ENCODE measurements at places on chromosomes 16 and 17. TPM values are rescaled to one million over a fixed set of nuclear protein-coding genes. Genes with fewer than 3 reads are reported as not detected.

- no peak for DNase-seq
These were observed 2.9 kb downstream of the SPATA32 start for GRCh38 chr17:45258981-45259380.

- no peak for DNase-seq
These were observed 103.9 kb downstream of the MSI2 start for GRCh38 chr17:57360266-57360665.

DNA sequence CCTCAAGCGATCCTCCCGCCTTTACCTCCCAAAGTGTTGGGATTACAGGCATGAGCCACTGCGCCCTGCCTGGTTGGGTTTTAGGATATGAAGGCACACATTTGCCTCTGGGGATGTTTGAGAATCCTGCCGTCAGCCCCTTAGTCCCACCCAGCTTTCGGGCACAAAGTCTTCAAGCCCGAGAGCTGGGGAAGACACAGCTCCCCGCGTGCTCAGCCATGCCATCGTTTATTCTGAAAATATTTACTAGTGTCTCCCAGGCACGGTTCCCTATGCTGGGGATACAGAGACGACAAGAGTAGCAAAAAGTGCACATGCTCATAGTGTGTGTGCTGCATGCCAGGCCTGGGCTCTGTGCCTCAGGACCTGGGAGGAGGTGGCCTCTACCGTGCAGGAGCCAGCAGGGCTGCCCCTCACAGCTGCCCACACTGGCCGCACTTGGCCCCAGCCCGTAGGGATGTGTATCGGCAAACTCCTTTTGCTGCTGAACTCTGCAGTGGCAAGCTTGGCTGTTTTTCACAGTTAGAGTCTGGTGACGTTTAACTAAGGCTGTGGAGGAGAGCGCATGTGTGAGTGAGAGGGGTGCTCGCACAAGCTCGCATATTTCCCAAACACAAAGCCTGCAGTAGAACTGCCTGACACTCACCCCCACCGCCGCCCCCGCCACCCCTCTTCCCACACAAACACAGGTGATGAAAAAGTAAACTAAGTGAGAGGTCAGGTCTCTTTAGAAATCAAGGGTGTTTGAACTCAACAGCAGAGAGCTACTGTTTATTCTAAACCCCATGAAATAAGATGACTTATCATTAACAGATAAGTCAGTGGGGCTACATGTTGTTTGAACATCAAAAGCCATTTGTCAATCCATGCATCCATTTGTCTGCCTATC is 266.4 kb downstream of the MRTFB start:
- DNase-seq, result no peak

DNA sequence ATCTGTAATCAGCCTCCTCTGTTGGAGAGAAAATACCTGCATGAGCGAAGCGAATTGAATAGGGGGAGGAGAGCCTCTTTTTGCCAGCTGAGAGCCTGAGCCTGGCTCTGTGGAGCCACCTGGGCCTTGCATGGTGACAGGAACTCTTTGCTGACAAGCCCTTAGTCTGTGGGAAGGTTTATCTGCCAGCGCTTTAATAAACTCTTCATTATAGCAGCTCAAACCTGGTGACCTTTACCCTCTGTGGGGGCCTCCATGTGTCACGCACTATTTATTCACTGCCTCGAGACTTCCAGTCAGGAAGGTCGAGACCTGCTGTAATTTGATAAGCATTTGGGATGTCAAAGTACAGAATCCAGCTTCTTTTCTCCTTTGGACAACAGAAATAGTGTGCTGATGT is 282.6 kb downstream of the CBLN1 start:
- DNase-seq, result no peak

GRCh38 chr17:13729466-13730134 is 127.9 kb upstream of the HS3ST3A1 start:
- no peak for DNase-seq

DNA sequence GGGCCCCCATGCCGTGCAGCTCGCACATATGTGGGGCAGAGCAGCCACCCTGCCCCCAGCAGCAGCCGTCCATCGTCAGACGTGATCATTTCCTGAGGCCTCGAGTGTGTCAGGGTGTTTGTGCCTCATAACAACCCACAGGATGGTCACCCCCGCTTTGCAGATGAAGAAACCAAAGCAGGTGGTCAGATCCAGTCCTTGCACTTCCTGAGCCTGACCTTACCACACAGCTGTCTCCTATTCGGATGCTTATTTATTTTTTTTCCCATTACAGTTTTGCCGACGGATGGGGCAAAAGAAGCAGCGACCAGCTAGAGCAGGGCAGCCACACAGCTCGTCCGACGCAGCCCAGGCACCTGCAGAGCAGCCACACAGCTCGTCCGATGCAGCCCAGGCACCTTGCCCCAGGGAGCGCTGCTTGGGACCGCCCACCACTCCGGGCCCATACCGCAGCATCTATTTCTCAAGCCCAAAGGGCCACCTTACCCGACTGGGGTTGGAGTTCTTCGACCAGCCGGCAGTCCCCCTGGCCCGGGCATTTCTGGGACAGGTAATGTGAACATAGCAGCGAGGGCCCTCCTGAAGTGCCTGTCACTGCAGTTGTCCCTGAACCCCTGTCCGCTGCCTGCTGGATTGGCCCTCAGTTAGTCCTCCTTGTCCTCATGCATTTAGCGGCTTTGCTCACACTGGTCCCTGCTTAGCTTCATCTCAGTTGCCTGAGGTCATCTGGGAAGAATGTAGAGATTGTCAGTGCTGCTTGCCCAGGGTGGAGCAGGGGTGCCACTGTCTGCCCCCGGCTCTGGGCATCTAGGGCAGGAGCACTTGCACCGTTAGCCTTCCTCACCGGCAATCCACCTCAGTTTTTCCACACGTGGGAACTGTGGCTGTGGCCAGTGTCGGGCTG is 1.4 kb downstream of the MPG start:
- DNase-seq, result no peak

- DNase-seq, result no peak
These were observed 1.3 kb downstream of the ATP5MC1 start for GRCh38 chr17:48893646-48894508.

GRCh38 chr16:78836802-78837491 is 737.5 kb downstream of the WWOX start:
- no peak for DNase-seq

DNA sequence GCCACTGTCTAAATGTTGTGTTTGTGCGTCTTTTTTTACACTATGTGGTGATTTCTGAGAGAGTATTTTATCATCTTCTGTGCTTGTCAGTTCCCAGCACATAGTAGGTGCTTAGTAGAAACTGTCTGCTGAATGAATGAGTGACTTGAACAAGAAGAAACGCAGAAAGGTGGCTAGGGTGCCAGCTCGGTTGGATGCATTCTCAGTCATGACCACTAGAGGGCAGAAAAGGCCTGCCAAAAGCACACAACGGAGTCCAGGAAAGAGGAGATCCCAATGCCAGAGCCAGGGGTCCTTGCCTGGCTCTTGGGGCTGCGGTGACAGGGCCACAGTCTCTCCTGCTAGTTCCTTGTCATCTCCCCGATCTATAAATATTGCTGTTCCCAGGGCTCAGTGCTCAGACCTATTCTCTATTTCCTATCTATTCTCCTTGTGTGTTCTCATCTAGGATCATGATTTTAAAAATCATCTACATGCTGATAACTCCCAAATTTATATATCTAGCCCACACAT is 57.3 kb upstream of the CCL1 start:
- peak; percentile 34 for DNase-seq

DNA sequence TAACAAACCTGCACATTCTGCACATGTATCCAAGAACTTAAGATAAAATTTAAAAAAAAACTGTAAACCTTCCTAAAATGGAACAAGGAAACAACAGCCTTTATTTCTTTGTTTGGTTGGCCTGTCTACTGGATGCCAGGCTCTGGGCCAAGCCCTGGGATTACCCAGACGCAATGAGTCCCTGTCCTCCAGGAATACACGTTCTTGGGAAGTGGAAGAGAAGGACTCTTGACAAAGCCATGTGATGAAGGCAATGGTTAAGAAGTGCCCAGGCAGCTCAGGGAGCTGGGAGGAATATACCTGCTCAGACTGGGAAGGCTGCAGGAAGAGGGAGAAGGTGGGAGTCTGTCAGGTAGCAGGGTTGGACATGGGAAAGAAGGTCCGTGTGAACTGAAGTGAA is 115.4 kb downstream of the AXIN2 start:
- no peak for DNase-seq

DNA sequence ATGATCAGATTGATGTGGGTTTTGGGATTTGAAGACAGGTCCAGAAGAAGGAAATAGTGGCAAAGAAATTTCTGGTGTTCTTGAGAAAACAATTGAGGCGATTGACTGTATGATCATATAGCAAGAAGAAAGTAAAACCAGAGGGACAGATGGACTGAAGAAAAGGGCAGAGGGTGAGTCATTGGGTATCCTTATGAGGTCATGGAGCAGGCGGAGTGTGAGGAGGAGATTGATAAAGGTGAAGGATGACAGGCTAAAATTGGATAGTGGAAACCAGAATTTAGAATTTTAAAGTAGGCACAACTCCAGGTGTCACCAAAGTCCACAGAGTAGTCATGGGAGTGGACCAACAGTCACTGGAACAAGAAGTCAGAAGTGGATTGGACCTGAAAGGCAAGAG is 1.4 kb upstream of the KRT28 start:
- DNase-seq, result no peak

- DNase-seq, result no peak
These were observed 93.1 kb downstream of the PITPNC1 start for GRCh38 chr17:67470163-67470562.

- DNase-seq, result no peak
These were observed 121.8 kb downstream of the CYLD start for GRCh38 chr16:50863644-50864144.

- no peak for DNase-seq
These were observed 2.0 kb upstream of the RAP1GAP2 start for GRCh38 chr17:2794111-2794803.

DNA sequence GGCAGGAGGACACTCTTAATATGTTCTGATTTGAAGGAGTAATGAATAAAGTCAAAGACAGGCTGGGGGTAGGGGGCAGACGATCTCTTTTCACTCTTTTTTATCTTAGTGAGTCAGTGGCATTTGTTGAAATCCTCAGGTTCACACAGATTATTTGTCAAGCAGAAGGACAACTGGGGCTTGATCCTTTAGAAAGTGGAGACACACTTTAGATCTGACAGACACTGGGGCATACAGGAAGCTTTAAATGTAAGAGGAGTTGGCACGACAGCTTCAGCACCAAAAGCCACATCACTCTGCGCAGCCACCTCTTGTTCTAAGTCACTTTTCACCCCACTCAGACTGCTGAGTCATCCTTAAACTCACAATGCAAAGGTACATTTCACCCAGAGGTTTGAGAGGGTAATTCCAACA is 121.5 kb downstream of the STXBP4 start:
- no peak for DNase-seq

DNA sequence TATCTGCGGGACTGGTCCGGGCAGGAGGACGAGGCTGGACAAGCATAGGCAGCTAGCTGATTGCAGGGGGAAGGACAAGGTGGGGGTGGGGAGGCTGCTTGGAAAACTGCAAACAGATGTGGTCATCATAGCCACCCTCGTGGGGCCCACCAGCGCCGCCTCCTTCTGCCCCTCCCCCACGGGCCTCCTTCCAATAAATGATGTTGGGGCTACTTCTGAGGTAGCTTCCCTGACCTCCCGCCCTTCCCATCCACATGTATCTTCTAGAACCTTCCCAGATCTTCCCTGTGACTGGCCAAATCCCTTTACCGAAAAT is 12.3 kb upstream of the CDC42EP4 start:
- no peak for DNase-seq

- no peak for DNase-seq
These were observed 31.0 kb downstream of the NGFR start for GRCh38 chr17:49525831-49526741.

- DNase-seq, result no peak
These were observed 48.2 kb downstream of the IGF2BP1 start for GRCh38 chr17:49045376-49045775.

GRCh38 chr16:62363501-62363900 is 327.3 kb upstream of the CDH8 start:
- DNase-seq, result no peak

GRCh38 chr16:57667526-57668262 is 412 bp upstream of the ADGRG3 start:
- no peak for DNase-seq

- DNase-seq, result no peak
These were observed 122.6 kb downstream of the USP22 start for GRCh38 chr17:20920095-20920814.

- DNase-seq, result no peak
These were observed 108.3 kb downstream of the ZNF423 start for GRCh38 chr16:49747654-49748053.

DNA sequence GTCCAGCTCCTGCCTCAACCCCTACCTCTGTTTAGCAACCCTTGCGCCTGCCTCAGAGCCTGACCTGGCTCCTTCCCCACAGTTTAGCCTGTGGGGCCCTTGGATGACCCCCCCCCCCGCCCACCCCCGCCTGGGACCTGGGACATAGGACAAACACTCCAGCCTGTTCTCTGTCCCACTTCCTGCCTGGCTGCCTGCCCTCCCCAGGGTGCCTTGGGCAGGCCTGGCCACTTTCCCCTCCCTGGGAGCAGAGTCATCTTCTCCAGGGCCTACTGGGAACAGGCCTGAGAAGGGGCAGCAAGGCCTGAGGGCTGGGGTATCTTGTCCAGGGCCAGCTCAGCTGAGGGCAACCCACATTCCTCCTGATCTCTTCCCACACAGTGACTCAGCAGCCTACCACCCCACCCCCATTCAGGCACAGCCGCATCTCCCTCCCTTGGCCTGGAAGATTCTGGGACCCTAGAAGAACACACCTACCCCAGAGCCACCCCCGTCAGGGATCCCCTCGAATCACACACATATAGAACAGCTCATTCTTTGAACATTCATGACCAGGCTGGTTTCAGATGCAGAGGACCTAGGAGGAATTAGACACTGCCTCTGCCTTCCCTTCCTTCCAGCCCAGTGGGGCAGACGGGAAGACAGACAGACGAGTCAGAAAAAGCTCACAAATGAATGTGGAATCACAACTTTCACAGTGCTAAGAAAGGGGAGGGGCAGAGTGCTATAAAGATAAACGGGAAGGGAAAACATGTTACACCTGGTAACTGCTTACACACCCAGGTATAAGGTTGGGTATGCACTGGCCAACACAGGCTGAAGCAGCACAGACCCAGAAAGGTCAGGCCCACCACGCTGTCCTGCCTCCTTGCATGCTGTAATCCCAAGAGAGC is 6.0 kb downstream of the FHOD1 start:
- no peak for DNase-seq

ASB16 gene
- total RNA-seq, result not detected

IL34 gene
- 0.71 TPM for total RNA-seq

PRSS53 gene
- total RNA-seq, result 5.5 TPM

KCNJ18 gene
- total RNA-seq, result not detected

METTL9 gene
- 59.2 TPM for total RNA-seq

C16orf95 gene
- total RNA-seq, result 1.7 TPM

MIEN1 gene
- 45.7 TPM for total RNA-seq

HNF1B gene
- 36.3 TPM for total RNA-seq

TM4SF5 gene
- not detected for total RNA-seq

ZNF200 gene
- total RNA-seq, result 15.1 TPM

P2RX1 gene
- 26.0 TPM for total RNA-seq

MT1M gene
- not detected for total RNA-seq
